CD4-positive, alpha-beta T cell treated with Interleukin-10 for 1 hour (primary cell): ENCODE measurements at places on chromosomes 3 and 15.

- DNase-seq = peak; percentile 43
These were observed at the start of gene MKRN3 for GRCh38 chr15:23565395-23566070. MKRN3 (plus strand) TSS chr15:23565674; CDS start chr15:23565783, 109 bp downstream.

GRCh38 chr3:100245927-100246326 is 14.9 kb upstream of the TBC1D23 start:
- no peak for DNase-seq

- peak; percentile 95 for DNase-seq
These were observed at the start of the genes CEP19 and PIGX for GRCh38 chr3:196711838-196712513. CEP19 (minus strand) TSS chr3:196712250; CDS start chr3:196708657, 3,593 bp downstream. PIGX (plus strand) TSS chr3:196712377.

DNA sequence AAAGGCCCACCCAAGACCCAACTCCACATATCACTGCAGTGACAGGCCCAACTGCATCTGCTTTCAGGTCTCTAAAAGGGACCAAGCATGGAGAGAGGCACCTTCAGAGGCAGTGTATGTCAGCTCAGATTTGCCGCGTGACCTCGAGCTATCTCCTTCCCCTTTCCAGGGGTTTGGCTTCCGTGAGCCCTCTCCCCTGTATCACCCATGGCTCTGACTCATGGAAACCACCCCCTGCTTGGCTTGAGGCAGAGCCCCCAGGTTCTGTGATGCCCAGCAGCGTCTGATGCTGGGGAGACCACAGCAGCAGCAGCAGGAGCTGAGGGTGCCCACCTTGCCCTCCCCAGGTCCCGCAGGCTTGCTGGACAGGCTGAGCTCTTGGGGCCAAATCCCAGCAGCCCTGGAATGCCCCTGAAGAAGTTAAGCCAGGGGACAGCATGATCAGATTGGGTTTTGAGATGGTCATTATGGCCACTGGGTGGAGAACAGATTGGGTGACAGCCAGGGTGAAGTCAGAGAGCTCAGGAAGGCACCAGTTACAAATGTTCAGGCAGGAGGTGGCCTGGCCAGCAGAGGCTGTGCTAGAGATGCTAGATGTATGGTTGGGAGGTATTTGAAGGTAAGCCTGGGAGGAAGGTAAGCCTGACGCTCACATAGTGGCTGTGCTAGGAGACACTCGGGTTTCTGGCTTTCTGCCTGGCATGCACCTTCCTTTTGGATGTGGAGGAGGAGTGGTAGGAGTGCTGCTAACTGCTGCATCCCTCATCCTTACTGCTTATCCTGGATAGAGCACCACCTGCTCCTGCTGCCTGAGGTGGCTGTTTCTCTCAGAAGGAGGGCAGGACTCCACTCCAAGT is 42.9 kb downstream of the FGD5 start:
- no peak for DNase-seq

DNA sequence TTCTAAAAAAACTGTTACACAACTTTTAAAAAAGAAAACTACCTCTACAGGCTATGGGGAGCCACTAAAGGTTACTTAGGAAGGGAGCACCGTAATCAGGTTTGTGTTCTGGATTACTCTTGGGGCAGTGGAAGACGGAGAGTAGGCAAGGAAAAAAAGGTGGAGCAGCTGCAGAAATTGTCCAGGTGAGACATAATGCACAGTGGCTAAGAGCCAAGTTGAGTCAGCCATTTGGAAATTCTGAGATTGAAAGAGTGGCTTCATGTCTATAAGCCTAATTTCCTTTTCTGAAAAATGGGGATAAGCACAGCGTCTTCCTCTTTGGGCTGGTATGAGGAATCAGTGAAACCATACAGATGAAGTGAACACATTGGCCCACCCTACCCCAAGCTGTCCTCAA is 195.2 kb downstream of the CADPS start:
- no peak for DNase-seq

DNA sequence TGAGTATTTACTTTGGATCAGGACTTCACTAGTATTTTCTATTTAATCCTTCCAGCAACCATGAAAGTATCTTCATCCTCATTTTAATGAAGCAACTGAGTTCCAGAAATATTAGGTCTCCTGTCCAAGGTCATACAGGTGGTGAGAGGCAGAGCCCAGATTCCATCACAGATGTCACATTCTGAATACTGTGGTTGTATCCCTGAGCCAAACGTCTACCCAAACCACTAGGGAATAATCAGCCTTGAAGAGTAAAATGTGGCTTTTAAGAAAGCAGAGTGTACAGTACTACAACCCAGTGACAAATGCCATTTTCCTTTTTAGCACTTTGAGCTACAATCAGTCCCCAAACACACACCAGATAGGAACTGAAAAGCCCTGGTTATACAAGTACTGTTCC is 93.3 kb upstream of the TRIM42 start:
- no peak for DNase-seq

DNA sequence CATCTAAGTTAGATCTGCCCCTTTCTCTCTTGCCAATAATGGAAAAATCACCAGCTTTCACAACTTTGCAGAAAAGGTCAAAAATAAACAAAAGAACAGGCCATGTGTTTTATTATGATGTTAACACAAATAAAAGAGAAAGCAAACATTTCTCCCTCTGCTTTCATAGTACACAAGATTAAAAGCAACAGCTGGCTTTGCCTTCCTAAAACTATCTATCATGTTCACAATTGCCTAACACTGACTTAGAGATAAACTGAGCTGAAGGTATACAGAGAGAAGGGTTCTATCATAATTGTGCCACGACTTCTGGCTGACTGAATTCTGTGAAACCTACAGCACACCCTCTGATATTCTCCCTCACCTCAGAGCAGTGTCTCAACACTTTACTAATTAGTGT is 29.4 kb downstream of the AADAC start:
- DNase-seq = no peak

- DNase-seq = no peak
These were observed 18.5 kb downstream of the PLA2G4E start for GRCh38 chr15:42002333-42002732.

DNA sequence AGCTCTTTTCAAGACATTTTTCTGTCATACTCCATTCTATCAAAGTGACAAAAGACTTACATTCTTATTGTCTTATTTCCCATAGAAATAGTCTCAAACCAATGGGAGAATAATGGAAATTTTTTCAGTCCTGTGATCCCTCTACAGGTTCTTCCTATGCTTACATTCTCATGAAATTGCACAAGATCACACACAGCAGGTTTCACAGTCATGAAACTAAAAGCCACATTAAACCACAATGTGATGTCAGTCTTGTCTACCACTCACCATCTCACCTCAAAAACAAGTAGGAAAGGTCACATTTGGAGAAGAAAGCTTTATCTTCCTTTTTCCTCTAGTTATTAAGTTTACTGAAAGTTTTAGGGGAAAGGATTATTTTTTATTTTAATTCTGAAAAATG is 161.0 kb upstream of the RORA start:
- no peak for DNase-seq

DNA sequence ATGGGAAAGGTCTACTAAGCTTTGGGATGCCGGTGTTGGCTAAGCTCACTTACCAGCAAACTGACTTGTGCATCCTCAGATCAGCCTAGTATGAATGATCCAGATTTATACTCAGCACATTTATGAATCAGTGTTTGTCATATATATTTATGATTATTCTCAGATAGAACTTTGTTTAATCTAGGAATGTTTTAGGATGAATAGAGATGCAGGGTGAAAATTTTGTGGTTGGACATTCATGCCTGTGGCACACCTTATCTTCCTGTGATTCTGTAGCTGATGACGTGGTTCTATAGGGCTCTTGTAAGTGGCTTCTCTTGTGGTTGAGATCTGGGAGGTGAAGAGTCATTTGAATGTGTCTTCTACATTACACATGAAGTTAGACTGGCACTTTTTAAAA is 11.4 kb downstream of the CDIN1 start:
- DNase-seq = no peak
